Left renal pelvis (tissue), 4 donors: ENCODE measurements at places on chromosomes 12 and 14. TPM values are rescaled to one million over a fixed set of nuclear protein-coding genes. Genes with fewer than 3 reads are reported as not detected.

- DNase-seq = peak; percentile 25
Observed at GRCh38 chr12:46267825-46268582, 839 bp downstream of the SLC38A1 start.

GRCh38 chr14:23895480-23895879 lies 58.1 kb upstream of the DHRS4 start:
- DNase-seq = no peak

DNA sequence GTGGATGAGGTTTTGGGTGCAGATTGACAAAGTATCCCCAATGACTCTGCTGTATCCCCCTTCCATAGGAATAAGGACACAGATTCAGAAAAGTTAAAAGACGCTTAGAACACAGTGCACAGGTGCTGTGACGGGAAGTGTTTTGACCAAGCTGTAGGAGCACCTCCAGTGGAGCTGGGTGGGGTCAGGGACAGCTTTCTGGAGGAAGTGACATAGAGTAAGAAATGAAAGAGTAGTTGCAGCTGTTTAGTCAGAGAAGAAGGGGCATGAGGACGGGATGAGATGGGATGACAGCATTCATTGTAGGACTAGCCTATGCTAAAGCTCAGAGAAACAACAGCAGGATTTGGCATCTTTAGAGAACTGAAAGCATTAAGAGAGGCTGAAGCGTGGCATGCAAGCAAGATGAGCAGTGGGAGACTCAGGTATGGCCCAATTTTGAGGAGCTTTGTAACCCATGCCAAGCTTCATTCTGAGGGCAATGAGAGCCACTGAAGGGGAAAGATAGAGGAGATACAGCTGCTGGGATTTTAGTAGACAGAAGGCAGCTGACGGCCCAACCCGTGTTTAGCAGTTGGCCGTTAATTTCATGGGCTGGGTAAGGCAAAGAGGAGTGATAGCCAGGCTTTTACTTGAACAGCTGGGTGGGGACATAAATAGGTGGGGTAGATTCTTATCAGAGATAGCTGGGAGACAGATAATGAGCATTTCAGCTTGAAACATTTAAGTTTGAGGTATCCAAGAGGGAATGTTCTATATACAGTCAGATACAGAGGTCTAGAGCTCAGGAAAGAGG lies 131.8 kb upstream of the KRAS start:
- no peak for DNase-seq

Gene KLRK1
- 0.63 TPM for polyA plus RNA-seq

GRCh38 chr14:59342516-59343484 lies 122.4 kb downstream of the GPR135 start:
- DNase-seq = no peak

Gene MRPL51
- 170 TPM for polyA plus RNA-seq

DNA sequence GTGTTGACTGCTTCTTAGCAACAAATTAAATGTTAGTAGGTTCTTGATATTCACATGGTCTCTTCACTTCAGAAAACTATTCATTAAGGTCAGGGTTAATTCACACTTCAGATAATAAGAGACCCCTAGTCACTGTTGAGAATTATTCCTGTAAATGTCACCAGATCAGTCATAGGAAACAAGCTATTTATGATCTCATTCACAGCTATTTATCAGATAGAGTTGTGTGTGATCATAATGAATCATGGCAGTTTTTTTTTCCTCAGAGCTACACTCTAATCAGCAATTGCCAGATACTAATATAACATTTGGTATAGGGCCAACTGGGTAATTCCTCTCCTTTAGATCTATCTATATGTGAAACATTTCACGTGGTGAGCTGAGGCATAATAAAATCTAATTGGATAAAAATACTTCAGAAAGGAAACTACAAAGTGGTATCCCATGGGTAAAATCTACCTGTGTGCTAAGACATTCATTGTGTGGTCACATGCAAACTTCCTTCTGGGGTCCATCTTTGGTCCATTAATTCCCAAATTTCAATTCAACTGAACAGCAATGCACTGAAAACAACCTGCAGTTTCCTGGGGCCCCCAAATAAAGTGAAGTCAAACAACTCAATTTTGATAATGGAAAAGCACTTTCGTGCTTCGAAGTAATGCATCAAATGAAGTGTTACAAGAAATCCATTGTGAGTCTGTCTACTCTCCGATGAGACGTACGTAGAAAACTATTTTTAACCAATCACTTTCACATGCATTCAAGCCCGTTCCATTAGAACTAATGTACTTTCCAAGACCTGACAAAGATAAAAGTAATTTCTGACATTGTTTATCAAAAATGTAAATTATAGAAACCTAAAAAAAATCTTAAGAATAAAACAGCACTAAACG lies 197.0 kb downstream of the ACSS3 start:
- DNase-seq = no peak

GRCh38 chr12:116677202-116677661 lies 60.6 kb downstream of the SPRING1 start:
- no peak for DNase-seq

DNA sequence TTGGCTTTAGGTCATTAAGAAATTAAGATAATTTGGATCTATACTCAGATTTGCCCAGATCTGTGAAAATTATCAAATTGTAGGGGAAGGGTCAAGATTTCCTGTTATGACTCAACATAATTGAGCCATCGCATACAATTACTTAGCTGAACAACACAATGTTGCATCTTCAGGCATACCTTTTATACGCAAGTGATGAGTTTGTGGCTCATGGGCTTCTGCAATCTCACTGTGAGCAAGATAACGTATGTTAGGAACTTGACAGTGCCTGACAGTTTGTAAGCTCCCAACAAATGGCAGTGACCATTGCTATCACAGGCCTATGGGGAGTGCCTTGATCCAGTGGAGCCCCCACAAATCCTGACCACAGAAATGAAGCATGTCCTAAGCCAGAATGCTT lies 199.7 kb downstream of the BCAT1 start:
- no peak for DNase-seq

DNA sequence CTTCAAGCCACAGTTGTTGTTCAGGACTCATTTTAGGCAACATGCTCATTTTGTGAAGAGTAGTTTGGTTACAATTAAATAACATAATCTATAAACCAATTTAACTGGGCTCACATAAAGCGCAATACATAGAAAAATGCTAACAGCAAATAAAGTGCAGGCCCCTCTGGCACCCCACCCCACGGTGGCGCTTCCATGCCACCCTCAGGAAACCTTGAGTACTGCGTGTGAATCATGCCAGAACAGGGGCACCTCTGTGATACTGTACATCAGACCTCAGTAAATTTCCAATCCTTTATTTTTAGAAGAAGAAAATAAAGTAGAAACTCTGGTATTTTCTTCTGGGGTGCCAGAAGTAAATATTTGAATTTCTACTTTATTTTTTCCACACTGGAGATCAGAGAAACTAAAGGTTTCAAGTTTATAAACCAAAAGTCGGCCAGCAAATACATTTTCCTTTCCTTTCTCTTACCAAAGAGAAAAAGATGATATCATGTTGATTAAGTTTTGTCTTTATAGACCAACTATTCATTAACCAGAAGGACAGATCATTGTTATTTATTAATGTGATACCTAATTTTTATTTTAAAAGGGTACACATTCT lies 316.8 kb downstream of the PAWR start:
- DNase-seq = peak; percentile 5

DNA sequence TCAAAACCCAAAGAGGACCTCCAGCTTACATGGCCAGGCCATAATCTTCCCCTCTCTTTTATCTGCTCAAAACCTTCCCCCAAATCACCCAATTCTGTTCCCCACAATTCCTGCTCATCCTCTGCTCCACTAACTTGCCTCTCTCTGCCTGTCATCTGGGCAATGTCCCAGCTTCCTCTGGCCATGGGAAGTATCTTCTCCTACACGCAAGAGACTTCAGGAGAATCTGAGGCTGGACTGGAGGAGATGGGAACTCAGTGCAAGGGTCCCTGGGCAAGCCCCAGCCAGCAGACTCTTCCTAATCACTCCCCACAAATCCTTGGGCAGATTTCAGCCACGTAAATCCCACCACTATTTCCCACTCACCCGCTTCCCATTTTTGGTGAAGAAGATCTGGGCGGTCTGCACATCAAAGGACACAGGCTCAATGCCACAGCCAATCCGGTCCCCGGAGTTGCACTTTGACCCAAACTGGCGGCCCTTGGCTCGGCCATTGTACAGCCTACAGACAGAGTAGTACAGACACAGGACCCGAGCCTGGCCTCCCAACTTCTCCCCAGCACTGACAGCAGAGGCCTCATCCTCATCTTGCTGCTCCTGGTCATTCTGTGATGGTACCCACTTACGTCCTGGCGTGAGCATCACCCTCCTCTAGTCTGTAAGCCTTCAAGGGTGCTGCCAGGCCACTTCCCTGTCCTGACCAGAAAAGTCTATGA lies 4.7 kb downstream of the SPRYD3 start:
- DNase-seq = no peak

DNA sequence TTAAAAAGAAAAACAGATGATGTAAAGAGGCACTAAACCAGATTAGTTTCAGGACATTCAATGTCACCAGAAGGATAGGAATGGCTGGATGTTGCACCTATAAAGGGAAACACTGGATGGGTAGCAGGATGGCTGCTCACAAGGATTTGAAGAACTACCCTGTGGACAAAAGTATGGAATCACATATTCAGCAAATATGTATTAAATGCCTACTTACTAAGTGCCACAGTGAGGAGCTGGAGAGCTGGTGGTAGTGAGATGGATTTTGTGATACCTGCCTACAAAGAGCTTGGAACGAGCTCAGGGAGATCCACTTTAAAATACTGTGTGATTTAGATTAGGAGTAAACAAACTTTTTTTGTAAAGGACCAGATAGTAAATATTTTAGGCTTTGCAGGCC lies 316.2 kb downstream of the PAWR start:
- DNase-seq = no peak

Gene RNF212B
- polyA plus RNA-seq = 0.22 TPM

DNA sequence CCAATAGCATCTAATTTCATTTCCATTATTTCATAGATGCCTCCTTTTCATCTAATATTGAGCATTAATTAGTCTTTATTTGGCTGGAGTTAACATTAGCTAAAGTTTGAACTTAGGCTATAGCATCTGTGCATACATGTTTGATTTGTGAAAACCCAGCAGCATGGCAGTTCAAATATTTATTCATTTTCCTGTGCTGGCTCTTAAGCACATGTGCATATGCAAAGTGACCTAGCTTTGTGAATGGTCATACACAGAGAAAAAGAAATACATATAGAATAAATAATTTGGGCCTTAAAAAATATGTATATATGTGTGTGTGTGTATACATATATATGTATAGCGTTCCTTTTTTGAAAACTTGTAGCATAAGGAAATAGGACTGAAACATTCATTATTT lies 117.8 kb downstream of the HMGA2 start:
- DNase-seq = no peak

DNA sequence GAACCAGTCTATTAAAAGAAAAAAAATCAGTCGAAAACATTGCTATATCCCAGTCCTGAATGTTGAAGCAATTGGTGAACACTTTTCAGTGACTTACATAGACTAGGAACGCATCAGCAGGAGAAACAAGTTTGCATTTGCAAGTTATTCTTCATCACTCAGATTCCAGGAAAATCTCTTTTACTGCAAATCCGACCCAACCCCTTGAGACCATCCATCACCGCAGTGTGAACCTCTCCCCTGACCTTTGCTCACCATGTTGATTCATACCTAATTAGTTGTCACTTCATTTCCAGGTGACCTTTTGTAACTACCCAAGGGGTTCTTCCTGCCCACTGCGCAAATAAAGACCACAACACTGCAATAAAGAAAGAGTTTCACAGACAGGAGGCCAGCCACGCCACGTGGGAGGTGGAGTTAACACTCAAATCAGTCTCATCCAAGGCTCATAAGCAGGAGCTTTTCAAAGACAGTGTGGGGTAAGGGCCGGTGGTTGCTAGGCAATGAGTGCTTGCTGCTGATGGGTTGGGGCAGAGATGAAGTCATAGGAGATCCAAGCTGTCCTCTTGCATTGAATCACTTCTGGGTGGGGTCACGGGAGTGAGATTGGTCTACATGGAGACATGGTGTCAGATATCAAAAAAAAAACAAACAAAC lies 241.3 kb upstream of the TMEM132C start:
- DNase-seq = no peak

GRCh38 chr12:117836476-117836875 lies 132.3 kb downstream of the KSR2 start:
- no peak for DNase-seq

DNA sequence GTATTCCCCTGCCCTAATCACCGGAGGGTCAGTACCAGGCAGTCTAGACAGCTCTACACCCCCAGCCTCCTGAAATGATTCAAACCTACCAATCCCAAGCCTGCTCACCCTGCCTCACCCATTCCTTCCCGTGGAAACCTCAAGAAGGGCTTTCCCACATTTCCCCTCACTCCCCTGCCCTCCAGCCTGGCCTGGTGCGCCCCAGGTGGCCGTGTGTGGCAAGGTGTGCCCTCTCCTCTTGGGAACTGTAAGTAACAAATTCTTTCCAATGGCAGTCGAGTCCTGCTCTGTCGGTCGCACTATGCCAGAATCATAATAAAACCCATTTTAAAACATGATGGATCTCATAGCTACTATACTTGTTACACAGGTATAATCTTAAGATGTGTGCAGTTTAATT lies 13.9 kb upstream of the DEGS2 start:
- no peak for DNase-seq

Gene PELI2
- 29.7 TPM for polyA plus RNA-seq

DNA sequence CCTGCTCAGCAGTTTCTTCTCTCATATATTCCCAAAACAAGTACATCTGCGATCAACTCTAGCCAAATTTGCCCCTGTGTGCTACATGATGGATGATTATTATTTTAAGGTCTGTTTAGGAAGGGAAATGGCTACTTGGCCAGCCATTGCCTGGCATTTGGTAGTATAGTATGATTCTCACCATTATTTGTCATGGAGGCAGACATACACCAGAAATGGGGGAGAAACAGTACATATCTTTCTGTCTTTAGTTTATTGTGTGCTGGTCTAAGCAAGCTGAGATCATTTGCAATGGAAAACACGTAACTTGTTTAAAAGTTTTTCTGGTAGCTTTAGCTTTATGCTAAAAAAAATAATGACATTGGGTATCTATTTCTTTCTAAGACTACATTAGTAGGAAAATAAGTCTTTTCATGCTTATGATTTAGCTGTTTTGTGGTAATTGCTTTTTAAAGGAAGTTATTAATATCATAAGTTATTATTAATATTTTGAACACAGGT lies 45.5 kb downstream of the EID3 start:
- no peak for DNase-seq

- DNase-seq = no peak
Observed at GRCh38 chr12:123134826-123135225, 16.1 kb downstream of the PITPNM2 start.

Gene IL31
- not detected for polyA plus RNA-seq

- no peak for DNase-seq
Observed at GRCh38 chr12:16606117-16606200, at the start of gene LMO3. TSS of gene LMO3 (minus strand) at chr12:16606162. CDS start at chr12:16600860, 5,302 bp downstream.

DNA sequence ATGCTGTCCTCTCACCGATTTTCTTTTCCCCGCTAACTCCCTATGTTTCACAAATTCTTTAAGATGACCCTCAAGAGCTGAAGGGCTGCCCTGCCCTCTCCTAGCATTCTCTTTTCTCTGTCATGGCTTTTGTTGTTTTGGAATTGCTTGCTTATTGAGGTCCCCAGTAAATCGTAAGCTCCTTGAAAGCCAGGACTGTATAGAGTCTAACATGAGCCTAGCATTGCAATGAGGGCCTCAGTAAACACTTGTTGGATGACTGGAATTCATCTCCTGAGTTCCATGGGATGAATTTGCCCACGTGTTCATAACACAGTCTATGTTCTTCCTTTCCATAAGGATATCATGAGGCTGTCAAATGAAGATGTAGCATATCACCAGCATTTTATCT lies 92.2 kb downstream of the APAF1 start:
- no peak for DNase-seq

Gene KRT73
- polyA plus RNA-seq = not detected

- no peak for DNase-seq
Observed at GRCh38 chr12:97643924-97644323, 181.3 kb downstream of the RMST start.

GRCh38 chr14:29035134-29035533 lies 268.5 kb downstream of the FOXG1 start:
- no peak for DNase-seq

Gene ARG2
- 35.3 TPM for polyA plus RNA-seq
